Left lobe of liver (tissue), 2 donors: ENCODE measurements at places on chromosomes 4 and X.

GRCh38 chr4:55553441-55554201 is 6.9 kb upstream of the CLOCK start:
- DNase-seq, result peak; percentile 46

DNA sequence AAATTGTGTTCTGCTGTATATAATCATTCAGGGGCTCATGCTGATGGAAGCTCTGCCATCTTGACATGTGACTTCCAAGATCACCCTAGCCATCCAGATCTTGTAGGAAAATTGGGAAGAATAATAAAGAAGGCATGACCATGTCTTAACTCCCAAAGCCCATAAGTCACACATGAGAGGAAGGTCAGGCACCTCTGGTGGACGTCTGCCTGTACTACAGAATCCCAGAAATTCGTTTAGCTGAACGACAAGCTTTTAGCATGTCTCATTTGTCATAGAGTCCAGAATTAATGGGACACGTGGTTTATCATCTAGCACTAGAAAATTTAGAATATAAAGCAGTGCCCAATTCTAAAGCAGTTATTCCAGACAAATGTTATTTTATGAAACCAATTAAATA is 212.7 kb downstream of the CENPC start:
- DNase-seq, result no peak

- DNase-seq, result no peak
These were observed 53.3 kb downstream of the RGS12 start for GRCh38 chr4:3346146-3346545.

- DNase-seq, result no peak
These were observed 5.5 kb downstream of the PNPLA4 start for GRCh38 chrX:7921750-7922149.

DNA sequence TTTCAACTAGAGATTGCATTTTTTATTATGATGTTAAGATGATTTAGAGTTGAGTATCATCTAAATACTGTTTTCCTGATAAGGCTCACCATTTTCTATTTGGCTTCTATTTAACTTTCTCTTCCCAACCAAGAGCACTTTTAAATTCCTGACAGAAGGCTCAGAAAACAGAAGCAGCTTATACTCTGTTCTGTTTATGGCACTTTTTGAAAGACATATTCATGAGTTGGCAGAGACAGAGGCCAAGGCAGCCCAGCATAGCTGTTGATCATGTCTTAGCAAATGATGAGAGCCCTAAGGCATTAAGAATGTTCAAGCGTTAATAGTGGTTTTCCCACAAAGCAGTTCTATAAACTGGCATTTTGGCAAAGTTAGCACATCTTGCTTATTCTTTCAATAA is 330.3 kb downstream of the TRAM1L1 start:
- no peak for DNase-seq

GRCh38 chrX:122869171-122869570 is 314.9 kb upstream of the GRIA3 start:
- DNase-seq, result no peak
